NCI-H1092 (cell line): ENCODE measurements at places on chromosomes 1 and 21.

GRCh38 chr1:226609836-226610455 lies 61.4 kb downstream of the STUM start:
- DNase-seq = no peak

GRCh38 chr1:41122851-41123518 lies 101.5 kb upstream of the SLFNL1 start:
- no peak for DNase-seq

DNA sequence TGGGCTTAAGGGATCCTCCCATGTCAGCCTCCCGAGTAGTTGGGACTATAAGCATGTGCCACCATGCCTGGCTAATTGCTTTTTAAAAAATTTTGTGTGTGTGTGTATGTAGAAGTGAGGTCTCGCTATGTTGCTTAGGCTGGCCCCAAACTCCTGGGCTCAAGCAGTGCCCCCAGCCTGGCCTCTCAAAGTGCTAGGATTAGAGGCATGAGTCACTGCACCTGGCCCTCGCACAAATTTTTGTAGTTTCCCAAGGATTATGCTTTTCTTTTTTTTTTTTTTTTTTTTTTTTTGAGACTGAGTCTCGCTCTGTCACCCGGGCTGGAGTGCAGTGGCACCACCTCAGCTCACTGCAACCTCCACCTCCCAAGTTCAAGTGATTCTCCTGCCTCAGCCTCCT lies 144.4 kb upstream of the HNRNPU start:
- DNase-seq = no peak

DNA sequence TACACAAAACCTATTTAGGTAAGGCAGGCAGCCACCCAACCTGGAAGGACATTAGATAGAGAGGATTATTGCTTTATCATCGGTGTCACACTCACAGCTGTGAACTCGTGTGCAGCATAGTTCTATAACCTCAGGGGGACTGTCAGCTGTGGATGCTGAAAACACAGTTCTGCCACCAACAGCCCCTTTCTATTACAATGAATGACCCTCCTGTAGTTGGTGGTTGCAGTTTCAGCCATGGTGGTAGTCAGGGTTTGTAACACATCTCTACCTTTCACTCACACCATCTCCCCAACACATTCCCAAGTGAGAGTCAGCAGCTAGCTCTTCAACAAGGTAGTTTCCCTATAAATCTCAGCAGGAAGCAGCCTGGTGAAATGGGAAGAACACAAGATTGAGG lies 136.8 kb downstream of the ZC3H11B start:
- no peak for DNase-seq

DNA sequence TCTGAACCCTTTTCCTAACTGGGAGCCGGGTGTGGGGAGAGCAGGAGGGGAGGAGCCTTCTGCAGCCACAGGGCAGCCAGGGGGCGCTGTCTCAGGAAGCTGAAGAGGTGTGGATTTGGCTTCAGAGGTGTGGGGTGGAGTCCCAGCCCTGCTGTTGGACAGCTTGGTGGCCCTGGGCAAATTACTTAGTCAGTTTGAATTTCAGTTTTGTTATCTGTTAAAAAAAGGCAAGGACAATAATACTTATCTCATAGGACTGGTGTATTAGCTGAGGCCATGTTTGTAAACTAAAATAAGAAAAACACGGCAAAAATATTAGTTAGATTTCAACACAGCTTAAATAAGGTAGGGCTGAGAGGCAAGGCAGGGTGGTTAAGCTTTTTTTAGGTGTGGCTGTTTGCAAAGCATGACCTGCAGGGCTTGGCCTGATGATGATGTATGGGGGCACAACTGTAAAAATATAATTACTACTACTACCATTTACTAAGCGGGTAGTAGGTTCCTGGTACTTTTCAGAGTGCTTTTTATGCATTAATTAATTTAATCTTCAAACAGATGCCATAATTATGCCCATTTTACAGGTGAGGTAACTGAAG lies 111.8 kb downstream of the PLXNA2 start:
- peak; percentile 70 for DNase-seq

DNA sequence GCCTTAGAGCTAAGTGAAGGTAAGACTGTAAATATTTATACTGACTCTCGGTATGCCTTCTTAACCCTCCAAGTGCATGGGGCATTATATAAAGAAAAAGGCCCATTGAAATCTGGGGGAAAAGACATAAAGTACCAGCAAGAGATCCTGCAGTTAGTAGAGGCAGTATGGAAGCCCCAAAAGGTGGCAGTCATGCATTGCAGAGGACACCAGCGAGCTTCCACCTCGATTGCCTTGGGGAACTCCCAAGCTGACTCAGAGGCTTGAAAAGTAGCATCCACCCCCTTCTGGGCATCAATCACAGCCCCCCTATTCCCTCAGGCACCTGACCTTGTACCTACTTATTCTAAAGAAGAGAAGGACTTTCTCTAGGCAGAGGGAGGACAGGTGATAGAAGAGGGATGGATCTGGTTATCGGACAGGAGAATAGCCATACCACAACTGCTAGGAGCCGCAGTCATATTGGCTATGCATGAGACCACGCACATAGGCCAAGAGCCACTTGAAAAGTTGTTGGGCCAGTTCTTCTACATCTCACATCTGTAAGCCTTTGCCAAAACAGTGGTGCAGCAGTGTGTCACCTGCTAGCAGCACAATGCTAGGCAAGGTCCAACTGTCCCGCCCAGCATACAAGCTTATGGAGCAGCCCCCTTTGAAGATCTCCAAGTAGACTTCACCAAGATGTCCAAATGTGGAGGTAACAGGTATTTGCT lies 19.4 kb downstream of the PLA2G2F start:
- DNase-seq = no peak

DNA sequence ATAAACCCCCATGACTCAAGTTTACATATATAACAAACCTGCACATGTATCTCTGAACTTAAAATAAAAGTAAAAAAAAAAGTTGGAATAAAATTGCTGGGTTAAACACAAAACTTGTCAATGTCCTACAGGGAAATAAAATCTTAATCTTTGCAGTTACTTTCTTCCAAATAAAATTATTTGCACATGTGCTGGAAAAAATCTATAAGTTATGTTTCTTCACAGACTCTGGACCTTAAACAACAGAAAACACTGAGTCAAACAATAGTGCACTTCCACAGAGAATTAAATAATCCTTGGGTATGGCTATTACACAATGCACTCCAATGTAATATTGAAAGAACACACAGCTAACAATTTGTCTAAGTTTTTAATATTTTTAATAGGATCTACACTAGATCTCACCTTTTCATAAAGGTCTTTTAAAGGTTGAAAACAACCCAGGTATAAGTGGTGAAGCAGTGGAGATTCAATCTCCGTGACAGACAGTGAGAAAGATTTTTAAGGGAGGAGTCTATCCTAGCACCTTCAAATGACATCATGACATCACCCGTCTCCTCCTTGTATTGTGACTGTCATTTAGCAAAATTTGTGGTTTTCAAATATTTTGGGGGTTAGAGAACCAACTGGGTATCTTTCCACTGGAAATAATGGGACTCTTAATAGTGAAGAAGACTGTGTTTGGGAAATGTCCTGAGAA lies 25.2 kb upstream of the FGGY start:
- no peak for DNase-seq

DNA sequence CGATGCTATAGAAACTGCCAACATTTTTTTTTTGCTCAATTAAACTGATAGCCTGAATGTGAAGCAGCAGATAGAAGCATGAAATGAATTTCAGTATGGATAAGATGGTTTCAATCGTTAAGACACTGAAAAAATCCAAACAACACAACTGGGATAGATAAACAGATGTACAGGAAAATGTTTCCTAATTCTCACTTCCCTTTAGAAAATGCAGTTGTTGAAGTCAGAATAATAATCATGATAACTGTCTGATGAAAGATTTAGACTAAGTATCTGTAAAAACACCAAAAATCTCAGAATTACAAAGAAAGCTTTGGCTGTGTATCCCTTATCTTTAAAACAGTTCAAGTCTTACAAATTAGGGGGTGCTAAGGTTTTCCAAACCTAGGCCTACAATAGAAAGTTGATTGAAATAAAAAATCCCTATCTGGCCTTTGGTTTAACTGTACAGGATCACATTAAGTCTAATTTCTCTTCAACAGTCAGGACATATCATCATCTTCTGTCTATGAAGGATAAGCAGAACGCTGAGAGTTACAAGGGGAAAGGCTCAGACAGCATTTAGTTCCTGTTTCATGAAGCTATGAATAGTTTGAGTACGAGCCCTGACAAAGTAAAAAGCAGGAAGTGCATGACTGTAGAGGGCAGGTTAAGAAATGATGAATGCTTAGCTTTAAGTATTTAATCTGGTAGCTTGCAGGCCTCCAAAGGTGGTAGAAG lies 203.2 kb downstream of the APP start:
- DNase-seq = no peak

GRCh38 chr1:227174164-227174563 lies 144.1 kb downstream of the CDC42BPA start:
- no peak for DNase-seq

DNA sequence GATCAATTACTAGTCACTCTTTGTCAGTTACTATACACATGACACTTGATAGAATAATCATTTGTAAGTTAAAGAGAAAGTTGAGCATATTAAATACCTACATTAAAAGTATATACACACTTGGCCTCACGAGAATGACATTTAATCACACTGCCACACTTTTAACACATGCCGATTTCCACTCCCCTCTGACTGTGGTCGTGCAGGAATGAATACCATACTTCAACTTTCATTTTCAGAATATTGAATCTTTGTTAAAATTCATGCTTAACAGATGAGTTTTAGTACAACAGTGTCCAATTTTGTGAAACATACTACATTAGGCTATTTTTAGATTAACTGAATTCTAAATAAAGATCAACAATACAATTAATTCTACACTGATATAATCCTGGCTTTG lies 78.2 kb upstream of the SDC3 start:
- no peak for DNase-seq

- no peak for DNase-seq
These were observed 4.0 kb upstream of the GBP2 start for GRCh38 chr1:89129911-89130310.

GRCh38 chr1:52856026-52856425 lies 13.5 kb downstream of the ZYG11A start:
- DNase-seq = no peak

- no peak for DNase-seq
These were observed 599 bp upstream of the TMEM240 start for GRCh38 chr1:1540818-1541628.

GRCh38 chr1:93219443-93219842 lies 38.9 kb downstream of the CCDC18 start:
- no peak for DNase-seq

- DNase-seq = no peak
These were observed 1.2 kb downstream of the GLIS1 start for GRCh38 chr1:53737648-53738204.

GRCh38 chr1:101198842-101199636 lies 37.8 kb upstream of the S1PR1 start:
- DNase-seq = no peak

GRCh38 chr1:224300346-224300745 lies 29.6 kb downstream of the NVL start:
- no peak for DNase-seq

- DNase-seq = no peak
These were observed 147.9 kb downstream of the EDEM3 start for GRCh38 chr1:184606786-184607185.

DNA sequence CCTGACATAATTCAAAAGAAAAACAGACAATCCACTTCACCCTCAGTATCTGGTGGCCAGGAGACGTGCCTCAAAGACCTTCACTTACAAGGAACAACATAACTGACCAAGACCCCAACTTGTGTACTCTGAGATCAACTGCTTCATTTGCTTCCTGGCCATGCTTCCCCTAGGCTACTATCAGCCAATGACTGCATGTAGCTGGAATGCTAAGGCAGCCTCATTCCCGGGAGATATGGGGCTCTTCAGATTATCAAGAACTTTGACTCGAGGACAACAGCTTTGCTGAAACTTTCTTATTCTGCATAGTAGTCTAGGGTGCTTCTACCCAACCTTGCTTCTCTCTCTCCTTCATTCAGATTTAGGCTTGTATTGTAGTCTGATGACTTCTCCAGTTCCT lies 11.7 kb upstream of the UCK2 start:
- DNase-seq = no peak

- DNase-seq = peak; percentile 18
These were observed 231.2 kb downstream of the DSCAM start for GRCh38 chr21:40615505-40616376.

- DNase-seq = peak; percentile 4
These were observed 796 bp upstream of the TDRKH start for GRCh38 chr1:151790940-151791651.

DNA sequence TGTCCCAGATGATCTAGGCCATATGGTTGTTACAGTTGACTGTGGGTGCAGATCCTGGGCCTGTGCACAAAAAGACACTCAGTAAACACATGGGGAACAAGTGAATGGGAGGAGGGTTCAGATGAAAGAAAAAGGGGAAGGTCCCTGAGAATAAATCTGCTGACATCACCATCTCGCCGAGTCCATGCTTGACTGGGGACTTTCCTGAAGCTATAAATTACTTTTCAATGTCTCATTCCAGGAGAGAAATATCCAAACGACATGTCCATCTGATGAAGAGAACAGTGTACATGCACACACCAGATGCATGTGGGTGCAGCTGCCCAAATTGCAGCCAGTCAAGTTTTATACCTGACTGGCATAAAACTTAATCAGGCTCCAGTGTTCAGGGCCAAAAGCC lies 109.0 kb downstream of the HIVEP3 start:
- no peak for DNase-seq

- no peak for DNase-seq
These were observed 144.9 kb downstream of the CD247 start for GRCh38 chr1:167373398-167373797.

DNA sequence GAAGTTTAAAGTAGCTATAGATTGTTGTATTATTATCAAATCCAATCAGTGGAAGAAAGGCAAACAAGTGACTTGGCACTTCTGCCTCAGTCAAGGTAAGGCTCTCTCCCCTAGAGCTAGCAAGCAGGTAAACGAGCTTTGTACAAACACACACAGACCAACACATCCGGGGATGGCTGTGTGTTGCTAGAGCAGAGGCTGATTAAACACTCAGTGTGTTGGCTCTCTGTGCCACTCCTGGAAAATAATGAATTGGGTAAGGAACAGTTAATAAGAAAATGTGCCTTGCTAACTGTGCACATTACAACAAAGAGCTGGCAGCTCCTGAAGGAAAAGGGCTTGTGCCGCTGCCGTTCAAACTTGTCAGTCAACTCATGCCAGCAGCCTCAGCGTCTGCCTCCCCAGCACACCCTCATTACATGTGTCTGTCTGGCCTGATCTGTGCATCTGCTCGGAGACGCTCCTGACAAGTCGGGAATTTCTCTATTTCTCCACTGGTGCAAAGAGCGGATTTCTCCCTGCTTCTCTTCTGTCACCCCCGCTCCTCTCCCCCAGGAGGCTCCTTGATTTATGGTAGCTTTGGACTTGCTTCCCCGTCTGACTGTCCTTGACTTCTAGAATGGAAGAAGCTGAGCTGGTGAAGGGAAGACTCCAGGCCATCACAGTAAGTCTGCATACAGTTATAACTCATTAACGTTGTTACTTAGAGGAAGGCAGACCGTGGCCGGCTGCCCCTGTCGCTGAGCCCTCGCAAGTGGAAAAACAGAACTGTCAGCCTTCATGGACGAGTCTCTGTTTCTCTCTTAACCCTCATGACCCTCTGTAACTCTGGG lies at the start of gene PALMD:
PALMD (plus strand) TSS at position 415 of the 833 bp plus-strand sequence; CDS start at position 620, 205 bp downstream.
- DNase-seq = no peak
